ENCODE measurements at places on chromosomes 2 and 18.

- DNase-seq, result no peak
Observed at GRCh38 chr18:72652990-72653593, 109.0 kb upstream of the CBLN2 start.

- no peak for DNase-seq
Observed at GRCh38 chr18:4391859-4392258, 63.2 kb downstream of the DLGAP1 start.

- DNase-seq, result no peak
Observed at GRCh38 chr18:46163941-46164499, 59.8 kb downstream of the HAUS1 start.

- DNase-seq, result no peak
Observed at GRCh38 chr2:241252778-241253475, 62.5 kb downstream of the HDLBP start.

GRCh38 chr2:132701810-132702209, 31.8 kb upstream of the LYPD1 start:
- DNase-seq, result no peak

DNA sequence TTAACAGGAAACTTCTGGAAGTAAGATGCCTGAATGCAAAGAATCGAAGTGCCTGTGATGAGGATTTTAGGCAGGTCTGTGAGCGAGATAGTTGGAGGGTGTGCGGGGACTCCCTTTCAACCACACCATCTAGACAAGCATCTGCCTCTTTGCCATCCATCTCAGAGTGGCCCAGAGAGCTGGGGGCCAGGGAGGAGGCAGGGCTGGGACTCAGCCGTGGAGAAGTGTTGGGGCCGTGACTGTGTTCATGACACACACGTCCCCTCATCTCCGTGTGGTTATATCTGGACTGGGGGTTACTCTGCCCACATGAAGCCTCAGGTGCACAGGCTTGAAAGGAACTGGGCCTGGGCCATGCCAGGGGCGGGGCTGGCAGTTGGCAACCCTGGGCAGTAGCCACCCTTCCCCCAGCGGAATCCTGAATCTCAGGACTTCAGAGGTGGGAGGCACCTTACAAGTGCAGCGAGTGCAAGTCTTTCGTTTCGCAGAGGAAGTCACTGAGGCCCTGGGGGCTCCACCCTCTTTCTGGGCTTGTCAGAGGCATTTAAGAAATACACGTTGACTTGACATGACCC, 112.5 kb downstream of the SLC4A3 start:
- no peak for DNase-seq

GRCh38 chr2:64804651-64805050, 150.9 kb upstream of the SERTAD2 start:
- no peak for DNase-seq

- no peak for DNase-seq
Observed at GRCh38 chr18:78611869-78612268, 367.7 kb upstream of the SALL3 start.

GRCh38 chr18:42525905-42526304, 570.9 kb downstream of the PIK3C3 start:
- DNase-seq, result no peak

GRCh38 chr2:143844986-143845385, 674.9 kb downstream of the ZEB2 start:
- DNase-seq, result no peak
